ENCODE measurements at places on chromosomes 13 and 19.

GRCh38 chr13:84844473-84844872 lies 954.7 kb downstream of the SLITRK6 start:
- DNase-seq, result no peak

DNA sequence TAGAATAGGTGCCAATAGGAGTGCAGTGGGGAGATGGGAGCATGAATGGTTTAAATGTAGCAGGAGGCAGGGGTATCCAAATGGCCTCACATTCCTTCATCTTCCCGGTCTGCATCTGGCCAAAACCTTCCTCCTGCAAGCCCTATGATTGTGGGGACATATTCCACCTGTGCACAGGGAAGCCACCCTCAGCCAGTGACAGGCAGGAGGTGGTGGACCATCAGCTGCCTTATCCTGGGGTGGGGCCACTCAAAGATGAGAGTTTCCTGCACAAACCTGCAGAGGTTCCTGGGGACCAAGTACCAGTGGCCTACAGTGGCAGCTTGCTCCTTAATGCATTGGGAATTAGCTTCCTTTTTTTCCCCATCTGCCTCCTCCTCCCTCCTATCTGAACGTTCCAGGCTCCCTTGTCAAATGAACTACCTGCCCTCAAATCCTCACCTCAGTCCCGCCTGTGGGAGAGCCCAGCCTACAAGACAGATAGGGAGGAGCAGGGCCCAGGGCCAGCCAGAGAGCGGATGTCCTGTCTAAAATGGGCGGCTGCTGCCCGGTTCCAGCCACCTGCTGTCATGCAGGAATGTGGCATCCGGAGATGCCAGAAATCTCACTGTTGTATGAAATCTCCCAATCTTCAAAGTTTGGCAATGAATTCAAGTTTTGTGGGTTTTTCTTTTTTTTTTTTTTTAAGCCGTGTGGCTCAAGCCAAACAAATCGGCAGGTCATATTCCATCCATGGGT lies 85.0 kb downstream of the TSHZ3 start:
- DNase-seq, result no peak

DNA sequence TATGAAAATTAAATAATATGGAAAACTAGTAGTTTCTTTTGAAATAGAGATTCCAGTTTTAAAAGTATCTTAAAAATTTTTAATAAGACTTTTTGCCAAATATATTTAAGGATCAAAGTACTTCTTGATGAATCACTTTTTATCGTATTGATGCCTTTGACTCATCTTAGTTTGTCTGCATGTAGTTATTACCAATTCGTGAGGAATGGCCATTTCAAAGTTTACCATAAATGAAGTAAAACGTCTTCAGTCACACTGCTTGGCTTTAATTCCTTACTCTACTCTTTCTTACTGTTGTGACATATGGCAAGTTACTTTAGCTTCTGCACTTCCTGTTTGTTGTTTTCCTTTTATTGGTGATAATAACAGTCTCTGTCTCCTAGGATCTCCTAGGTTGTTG lies 38.3 kb downstream of the NDFIP2 start:
- no peak for DNase-seq

DNA sequence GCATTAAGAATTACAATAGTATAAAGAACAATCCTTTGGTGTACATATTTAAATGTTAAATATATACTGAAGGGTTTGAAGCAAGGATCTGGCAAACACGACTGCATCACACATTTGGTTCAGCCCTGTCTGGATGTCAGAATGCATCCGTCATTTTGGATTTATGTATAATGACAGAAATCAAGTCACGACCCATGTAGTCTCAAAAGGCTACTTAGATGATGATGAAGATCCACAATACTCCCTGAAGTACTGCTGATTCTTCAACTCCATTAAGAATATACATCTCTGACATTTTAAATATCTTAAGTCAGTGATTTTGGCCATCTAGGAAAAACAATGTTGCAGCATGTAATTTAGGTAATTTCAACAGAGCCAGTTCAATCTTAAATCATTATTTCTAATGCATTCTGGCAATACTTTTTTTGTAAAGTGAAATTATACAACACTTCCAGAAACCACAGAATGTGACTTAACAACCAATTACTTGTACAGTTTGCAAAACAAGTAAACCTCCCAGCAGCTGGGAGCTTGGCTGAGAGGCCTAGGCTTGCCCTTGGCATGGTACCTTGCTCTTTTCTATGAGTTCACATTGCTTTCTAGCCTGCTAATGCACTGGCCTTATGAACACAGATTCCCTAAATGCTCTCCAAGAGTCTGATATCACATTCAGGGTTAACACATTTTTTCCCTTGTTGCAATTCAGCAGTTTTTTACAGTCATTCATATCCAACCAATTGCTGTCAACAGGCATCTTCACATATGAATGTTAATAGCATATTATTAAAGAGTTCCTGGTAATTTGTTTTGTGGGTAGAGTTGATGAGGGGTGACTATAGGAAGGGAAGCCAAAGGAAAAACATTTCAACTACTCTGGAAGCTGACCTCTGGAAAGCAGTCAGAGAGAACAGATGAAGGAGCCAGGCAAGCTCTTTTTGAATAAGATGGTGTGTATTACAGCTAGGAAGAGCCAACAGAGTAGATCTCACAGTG lies 175.2 kb downstream of the ENOX1 start:
- DNase-seq, result no peak

DNA sequence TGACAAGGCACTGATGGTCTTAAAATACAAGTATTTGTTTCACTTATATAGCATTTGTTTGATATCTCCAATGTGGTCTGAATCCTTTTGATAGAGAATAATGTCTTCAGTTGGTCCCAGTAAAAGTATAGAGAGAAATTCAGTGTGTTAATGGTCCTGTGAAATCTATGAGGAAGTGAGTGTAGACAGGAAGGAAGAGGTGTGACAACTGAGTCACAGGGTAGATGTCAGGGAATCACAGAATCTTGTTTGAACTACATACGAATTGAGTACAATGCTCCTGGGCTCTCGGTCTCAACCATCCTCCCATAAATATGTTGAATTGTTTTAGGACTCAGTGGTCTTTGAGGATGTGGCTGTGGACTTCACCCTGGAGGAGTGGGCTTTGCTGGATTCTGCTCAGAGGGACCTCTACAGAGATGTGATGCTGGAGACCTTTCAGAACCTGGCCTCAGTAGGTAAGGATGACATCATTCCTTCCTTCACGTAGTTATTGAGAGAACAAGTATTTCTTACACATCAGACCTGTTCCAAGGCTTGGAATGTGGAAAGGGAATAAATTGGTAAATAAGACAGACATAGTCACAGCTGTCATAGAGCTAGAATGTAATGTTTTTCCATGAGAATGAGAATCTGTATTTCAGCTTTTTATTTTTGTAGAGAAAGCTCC lies 9.1 kb downstream of the ZNF555 start:
- DNase-seq, result no peak

DNA sequence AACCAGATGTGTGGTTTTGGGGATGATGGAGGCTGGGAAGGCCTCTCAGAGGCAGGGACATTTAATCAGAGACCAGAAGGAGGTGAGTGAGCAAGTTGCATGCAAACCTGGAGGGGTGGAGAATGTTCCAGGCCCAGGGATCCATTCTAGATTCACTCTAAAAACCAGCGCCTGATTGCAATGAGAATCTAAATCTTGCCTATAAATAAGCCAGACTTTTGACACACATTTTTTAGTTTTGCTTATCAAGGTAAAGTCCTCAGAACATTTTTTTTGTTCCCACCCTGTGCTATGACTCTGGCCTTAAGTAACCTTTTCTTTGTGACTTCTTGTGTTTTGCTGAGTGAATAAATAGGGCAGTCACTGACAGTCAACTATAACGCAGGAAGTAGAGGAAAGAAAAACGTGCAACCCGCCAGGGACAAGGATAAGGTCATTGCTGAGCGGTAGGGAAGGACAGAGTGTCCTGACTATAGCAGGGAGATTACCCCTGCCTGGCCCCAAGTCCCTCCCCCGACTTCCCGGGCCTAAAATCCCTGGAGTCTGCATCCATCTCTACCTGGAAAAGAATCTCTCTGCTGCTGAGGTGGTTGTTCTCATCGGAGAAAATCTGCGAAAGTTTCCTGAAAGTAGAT lies 14.4 kb downstream of the RGL3 start:
- DNase-seq, result no peak

GRCh38 chr13:53759016-53759415 lies 730.4 kb downstream of the OLFM4 start:
- DNase-seq, result no peak

DNA sequence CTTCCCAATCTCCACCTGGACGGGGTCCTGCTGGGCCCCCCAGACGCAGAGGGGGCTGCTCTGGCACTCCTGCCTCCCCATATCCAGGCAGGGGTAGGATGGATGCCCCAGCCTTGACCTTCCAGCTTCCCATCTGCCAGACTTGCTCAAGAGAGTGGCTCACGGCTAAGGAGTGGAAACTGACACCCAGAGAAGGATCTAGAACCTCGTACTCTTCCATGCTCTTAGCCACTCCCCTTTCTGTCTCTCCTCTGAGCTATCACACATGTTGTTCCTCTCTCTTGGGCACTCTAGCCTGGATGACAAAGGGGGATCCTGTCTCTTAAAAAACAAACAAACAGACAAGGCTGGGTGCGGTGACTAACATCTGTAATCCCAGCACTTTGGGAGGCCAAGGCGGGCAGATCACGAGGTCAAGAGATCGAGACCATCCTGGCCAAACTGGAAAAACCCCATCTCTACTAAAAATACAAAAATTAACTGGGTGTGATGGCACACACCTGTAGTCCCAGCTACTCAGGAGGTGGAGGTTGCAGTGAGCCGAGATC lies 12.2 kb upstream of the FUT5 start:
- no peak for DNase-seq

DNA sequence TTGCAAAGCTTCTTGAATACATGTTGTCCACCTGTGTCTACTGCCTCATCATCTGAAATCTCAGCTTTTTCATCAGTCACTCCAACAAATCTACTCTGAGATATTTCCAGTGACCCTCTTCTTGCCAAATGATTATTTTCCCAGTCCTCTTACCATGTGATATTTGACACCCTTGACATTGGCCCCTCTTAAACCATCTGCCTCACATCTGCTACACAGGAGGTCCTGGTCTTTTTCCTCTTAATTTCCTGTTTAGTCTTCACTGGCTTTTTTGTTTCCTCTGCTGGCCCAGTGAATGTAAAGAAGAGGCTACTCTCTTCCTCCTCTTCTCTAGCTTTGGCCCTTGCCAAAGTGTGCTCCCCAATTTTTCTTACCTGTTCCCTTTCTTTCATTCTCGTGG lies 218.7 kb downstream of the DNAJC15 start:
- no peak for DNase-seq

GRCh38 chr19:16041299-16041990 lies 34.9 kb upstream of the TPM4 start:
- DNase-seq, result peak; percentile 15

- DNase-seq, result no peak
Observed at GRCh38 chr19:5943623-5944022, 29.6 kb downstream of the CAPS start.

DNA sequence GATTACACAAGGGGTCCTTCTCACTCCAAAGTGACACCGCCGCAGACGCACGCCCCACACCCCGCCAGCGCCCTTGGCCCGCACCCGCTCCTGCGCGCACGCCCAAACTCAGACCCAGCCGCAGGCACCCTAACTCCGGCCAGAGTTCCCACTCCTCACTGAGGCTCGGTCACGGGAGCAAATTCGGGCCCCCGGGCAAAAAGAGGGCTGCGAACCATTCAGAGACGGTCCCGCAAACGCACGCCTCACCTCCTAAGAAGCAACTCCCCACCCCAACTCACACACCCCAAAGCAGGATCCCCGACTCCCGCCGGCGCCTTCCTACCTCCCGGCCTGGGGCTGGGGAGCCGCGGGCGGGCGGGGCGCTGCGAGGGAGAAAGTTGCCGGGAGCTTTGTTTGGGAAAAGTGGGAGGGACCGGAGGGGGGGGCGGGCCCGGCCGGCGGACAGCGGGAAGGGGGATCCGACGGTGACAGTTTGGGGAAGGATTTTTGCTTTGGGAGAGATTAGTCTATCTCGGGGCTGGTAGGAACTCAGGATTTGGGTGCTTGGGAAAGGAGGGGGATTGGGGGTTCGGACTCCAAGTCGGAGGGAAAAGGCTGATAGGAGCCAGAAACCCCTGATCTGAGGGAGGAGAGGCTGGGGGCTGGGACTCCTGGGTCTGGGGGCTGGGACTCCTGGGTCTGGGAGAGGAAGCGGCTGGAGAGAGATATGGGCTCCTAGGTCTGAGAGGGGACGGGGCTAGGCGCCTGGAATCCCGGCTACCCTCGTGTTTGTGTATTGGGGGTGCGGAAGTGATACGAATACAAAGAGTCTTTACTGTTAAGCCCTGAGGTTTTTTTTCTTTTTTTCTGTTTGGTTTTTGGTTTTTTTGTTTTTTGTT lies at the start of gene TEAD2:
Gene TEAD2, minus strand, starts transcription at position 369 of the 881 bp plus-strand sequence. CDS start 2,341 bp downstream, outside the sequence.
- no peak for DNase-seq

DNA sequence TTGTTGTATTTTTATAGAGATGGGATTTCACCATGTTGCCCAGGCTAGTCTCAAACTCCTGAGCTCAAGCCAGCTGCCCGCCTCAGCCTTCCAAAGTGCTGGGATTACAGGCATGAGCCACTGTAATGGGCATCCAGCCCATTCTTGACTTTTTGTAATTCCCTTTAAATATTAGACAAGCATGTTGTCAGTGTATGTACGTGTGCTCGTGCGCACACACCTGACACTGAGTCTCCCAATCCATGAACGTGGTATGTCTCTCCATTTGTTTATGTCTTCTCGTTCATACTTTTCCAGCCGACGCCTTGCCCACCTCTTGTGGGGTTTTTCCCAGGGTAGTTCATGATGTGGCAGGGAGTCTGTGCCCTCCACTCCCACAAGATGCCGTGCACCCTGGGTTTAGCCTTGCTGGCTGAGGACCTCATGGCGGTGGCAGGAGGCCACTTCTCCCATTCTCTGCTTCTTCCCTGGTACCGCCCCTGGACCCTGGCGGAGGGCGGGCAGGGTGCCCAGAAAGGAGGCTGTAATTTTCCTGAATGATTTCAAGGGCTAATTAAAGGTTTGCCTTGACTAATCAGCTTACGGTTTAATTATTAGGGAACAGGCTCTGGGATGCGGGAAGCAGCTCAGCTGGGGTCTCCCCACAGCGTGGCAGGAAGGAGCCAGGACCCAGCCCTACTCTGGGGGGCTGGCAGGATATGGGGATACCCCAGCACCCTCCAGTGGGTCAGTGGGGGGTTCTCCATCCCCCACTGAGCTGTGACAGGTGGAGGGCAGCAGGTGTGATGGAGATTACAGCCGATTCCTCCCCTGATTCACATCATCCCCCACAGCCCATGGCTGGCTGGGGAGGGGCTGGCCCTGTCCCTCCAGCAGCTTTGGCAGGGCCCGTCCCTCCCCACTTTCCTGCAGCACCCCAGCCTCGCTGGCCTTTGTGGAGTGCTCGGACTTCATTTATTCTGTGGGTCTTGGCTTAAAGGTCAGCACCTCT lies 12.9 kb downstream of the PAK4 start:
- DNase-seq, result no peak

- no peak for DNase-seq
Observed at GRCh38 chr13:32955881-32956594, 60.2 kb upstream of the KL start.

DNA sequence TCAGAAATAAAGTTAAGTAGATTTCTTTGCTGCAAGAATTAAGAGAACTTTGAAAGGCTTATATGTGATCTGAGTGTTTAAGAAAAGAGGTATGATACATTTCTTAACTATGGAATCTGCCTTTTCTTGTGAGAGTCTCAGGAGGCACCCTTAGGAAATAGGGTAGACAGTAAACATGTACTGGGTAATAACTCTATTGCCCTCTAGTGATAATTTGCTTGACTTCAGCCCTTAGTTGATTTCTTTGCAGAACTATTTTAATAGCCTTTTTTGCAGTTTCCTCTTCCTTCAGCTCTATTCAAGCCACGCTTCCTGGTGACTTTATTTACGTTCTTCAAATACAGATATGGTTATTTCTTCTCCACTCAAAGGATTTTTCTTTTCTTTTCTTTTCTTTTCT lies 37.0 kb upstream of the CCNA1 start:
- DNase-seq, result peak; percentile 40

- DNase-seq, result no peak
Observed at GRCh38 chr19:15115080-15115479, 7.9 kb downstream of the SYDE1 start.

Data from AG09319 (cell line).